Stimulated activated CD4-positive, alpha-beta T cell treated with anti-CD3 and anti-CD28 coated beads, Interleukin-1b, Interleukin-23, amount 100 ng/mL, for 24 hours (primary cell): ENCODE measurements at places on chromosomes 5 and 9.

DNA sequence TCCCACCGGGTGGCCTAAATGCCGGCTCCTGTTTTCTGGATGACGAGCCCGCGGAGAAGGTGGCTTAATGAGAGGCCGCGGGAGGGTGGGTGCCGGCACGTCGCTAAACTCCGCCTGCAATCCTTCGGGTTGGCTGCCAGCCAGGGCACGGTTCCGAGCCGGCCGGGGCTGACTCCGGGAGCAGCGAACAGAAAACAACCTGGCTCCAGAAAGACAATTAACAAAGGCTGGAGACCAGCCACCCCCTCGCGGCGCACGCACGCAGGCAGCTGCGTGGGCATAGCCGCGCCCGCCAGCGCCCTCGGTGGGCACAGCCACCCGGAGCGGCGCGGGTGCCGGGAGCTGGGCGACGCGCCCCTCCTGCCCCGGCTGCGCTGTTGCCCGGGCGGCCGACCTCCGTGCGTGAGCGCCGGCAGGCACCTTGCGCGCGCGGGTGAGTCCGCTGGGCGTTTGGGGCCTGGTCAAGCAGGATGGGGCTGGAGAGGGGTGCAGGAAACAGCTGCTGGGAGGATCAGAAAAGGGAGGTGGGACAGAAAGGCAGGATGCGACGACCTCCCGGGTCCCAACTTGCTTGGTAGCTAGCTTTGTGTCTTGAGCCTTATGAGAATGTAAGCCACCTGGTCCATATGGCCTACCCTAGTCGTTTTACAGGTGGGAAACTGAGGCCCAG is at the start of gene ARHGEF37:
Gene ARHGEF37, plus strand, starts transcription at position 307 of the 670 bp plus-strand sequence. CDS start 16,272 bp downstream, outside the sequence.
- peak; percentile 37 for DNase-seq

DNA sequence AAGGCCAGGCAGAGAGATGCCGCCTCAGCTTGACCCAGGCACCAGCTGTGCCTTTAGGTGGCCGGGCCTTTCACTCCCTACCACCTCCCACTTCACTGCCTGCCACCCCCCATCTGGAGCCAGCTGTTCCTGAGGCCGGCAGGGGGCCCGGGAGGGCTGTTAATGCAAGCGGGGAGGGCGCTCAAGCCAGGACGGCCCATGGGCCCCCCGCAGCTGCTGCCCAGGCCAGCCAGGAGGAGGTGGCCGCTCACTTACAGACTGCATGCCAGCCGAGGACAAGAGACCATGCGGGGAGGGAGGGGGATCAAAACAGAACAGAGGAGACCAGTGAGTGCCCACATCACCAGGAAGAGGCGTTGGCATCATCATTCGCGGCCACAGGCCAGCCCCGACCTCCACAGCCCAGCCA is 4.5 kb downstream of the ABCA2 start:
- DNase-seq: no peak

DNA sequence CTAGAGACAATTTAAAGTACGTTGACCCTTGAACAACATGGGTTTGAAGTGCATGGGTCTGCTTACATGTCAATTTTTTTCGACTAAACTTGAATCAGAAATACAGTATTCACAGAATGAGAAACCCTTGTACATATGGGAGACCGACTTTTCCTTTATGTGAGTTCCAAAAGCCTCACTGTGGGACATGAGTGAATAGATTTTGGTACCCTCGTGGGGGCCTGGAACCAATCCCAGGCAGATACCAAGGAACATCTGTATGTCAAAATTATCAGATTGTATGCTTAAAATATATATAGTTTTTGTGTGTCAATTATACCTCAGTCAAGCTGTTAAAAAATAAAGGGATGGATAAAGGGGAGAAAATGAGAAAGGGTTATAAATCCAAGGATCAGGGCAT is 78.7 kb upstream of the MAN2A1 start:
- DNase-seq: no peak

- no peak for DNase-seq
Measured at GRCh38 chr9:7760014-7760415, 39.6 kb downstream of the DMAC1 start.

- DNase-seq: no peak
Measured at GRCh38 chr9:78130004-78130403, 98.4 kb upstream of the GNAQ start.

DNA sequence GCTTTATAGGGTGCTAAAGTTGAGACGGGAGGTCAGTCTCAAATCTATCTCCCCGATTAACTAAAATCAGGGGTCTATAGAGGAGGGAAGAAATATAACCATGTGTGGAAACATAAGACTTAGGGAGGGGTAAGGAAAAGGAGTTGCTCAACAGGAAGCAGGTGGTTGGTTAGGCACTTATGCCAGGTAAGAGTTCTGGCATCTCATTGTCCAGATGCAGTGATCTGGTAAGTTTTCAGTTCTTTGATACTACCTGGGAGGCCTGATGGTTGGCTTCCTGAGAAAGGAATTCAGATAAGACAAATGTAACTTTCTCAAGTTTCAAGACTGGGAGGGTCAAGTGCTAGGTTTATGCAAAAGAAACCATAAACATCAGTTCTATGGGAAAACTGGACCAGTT is 47.7 kb downstream of the CERT1 start:
- no peak for DNase-seq

DNA sequence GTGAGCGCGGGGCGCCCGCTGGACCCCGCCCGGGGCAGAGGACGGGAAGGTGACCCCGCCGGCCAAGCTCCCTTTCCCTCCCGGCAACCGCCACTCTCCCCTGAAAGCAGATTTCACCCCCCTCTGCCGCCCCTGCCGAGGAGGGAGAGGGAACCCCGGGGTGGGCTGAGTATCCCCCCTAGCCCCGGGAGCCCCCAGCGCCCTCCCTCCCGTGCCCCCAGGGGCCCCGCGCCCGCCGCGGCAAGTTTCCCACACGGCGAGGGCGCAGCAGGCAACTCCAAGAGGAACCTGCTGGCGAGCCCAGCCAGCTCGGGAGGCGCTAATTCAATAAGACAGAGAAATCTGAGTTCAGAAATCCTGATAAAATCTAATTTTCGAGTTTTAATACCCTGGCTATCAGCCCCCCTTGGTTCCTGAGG is 1.6 kb downstream of the NTNG2 start:
- no peak for DNase-seq

- no peak for DNase-seq
Measured at GRCh38 chr5:135822959-135823358, 11.5 kb upstream of the SLC25A48 start.

GRCh38 chr9:20207176-20207575 is 415.1 kb downstream of the MLLT3 start:
- no peak for DNase-seq

DNA sequence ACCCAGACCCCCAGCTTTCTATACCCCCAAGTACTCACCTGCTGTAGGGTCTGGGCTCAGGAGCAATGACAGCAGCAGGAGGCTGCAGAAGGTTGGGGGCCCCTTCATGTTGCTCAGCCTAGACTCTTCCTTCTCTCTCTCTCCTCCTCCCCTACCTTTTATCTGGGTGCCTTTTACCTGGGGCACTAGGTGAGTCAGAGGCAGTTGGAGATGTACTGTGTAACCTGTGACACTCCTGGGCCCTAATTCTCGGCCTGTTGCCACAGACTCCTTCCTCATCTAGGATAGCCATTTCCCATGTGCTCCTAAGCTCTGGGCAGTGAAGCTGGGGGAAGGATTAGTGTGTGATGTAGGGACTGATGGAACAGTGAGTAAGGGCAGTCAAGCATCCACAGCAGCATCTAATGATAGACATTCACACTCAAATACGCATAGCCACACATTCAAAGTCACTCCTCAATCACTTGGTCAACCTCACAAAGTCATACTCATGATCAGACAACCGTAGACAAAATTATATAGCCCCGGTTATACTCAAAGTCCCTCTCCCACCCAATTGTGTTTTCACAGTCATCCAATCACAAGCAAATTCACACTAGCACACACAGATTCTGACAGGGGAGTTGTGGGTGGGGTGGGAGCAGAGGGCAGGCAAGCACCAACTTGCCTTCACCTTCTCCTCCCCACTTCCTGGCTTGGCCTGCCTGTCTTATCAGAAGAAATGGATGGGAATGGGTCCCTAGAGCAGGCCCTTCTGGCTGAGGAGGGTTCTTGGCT is at the start of gene CCL27:
Gene CCL27, minus strand, starts transcription at position 132 of the 777 bp plus-strand sequence. Its CDS starts 24 bp downstream, at position 108.
- DNase-seq: no peak

- no peak for DNase-seq
Measured at GRCh38 chr5:126987271-126987899, 43.0 kb downstream of the MARCHF3 start.

- no peak for DNase-seq
Measured at GRCh38 chr5:74433896-74434829, 206.4 kb downstream of the ENC1 start.

DNA sequence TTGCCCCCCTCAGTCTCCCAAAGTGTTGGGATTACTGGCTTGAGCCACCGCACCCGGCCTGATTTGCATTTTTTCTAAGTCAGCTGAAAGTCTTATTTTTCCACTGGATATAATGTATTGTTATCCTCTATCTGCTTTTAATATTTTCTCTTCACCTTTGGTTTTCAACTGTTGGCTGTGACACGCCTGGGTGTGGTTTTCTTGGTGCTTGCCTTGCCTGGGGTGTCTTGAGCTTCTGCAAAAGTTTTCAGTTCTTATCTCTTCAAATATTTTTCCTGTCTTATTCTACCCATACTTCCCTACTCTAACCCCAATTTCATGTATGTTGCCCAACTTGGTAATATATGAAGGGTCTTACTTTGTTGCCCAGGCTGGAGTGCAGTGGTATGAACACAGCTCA is 4.3 kb upstream of the MXD3 start:
- DNase-seq: no peak

- DNase-seq: no peak
Measured at GRCh38 chr9:104412238-104412637, 91.8 kb upstream of the OR13F1 start.

- no peak for DNase-seq
Measured at GRCh38 chr5:127363403-127363802, 72.8 kb downstream of the MEGF10 start.

GRCh38 chr9:33116860-33117259 is 40.4 kb upstream of the SMU1 start:
- DNase-seq: no peak

- DNase-seq: no peak
Measured at GRCh38 chr5:121019734-121020133, 555.6 kb downstream of the PRR16 start.

- no peak for DNase-seq
Measured at GRCh38 chr5:97192580-97193354, 9.7 kb upstream of the RIOK2 start.

DNA sequence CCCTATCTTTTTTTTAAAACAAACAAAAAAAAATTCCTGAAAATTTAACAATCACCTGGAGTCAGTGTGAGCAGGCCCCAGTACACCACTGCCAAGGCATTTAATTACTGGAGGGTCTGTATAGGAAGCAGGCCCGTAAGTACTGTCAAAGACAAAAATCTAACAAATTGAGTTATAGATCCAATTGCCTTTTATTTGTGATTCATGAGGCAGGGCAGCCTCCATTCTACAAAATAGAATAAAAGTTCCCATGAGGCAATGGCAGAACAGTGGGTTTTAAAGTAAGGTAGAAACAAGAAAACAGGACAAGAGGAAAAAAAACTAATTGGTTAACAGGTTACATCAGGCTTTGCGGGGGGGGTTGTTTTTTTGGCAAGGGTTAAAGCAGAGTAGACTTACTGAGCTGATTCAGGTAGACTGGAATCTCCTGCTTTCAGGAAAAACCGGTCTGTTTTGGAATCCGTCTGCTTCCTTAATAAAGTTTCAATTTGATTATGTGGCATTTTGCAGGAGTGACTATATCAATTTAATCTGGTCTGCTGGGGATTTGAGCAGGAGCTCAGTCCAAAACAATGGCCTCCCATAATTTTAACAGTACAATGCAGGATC is 48.9 kb downstream of the AUH start:
- no peak for DNase-seq

DNA sequence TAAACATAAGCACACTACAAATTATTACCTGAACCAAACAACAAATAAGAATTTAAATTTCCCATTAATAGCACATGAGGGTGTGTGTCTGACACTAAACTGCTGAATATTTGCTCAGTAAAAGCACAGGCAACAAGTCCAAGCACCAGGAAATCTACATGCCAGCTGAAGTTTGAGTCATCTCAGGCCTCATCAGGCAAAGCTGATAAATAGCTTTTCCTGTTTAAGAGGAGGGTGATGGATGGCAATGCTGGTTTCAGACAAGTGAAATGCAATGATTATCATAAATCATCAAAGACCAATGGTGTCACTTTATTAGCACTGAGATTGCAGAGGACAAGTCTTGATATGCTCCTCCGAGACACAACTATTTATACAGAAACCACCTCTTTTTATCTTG is 1668.0 kb upstream of the C9orf72 start:
- DNase-seq: no peak

- DNase-seq: no peak
Measured at GRCh38 chr9:136821826-136822544, 14.2 kb downstream of the RABL6 start.

DNA sequence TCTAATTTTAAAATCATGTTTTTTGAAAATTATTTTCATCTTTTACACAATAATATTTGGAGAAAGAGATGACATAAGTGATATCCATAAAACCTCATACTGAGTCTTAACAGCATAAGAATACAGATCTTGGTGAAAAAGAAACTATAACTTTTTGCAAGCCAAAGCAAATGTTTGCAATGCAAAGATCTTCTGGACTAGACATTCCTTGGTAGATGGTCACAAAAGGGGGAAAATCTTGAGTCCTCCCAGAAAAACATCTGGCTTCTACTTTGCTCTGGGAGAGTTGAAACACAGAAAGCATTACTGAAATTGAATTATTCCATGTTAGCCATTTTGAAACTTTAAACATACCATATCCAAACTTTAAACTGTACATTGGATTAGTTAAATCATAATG is 308.2 kb downstream of the ANXA1 start:
- DNase-seq: no peak

GRCh38 chr9:95077053-95077765 is 240.3 kb downstream of the FANCC start:
- DNase-seq: no peak

DNA sequence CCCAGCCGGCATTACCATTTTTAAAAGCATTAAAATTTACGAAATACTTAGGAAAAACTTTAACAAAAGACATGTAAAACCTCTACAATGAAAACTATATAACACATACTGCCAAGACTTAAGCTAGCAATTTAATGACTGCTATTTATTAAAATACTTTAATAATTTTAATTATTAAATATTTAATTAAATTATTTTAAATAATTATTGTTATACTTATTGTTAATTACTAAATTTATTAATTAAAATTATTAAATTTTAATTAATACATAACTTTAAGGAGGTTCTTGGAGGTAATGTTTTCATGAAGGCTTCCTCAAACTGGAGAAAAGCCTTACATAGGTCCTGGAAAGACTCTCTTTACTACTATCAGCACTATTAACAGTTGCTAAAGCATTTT is 47.5 kb downstream of the C5orf22 start:
- DNase-seq: no peak

GRCh38 chr5:73865315-73865714 is 239.3 kb downstream of the ARHGEF28 start:
- DNase-seq: no peak

GRCh38 chr9:18060269-18060934 is 413.6 kb upstream of the ADAMTSL1 start:
- no peak for DNase-seq
